ENCODE measurements at places on chromosomes 3 and 15.

GRCh38 chr3:140593766-140594165 lies 84.1 kb upstream of the TRIM42 start:
- DNase-seq, result no peak

DNA sequence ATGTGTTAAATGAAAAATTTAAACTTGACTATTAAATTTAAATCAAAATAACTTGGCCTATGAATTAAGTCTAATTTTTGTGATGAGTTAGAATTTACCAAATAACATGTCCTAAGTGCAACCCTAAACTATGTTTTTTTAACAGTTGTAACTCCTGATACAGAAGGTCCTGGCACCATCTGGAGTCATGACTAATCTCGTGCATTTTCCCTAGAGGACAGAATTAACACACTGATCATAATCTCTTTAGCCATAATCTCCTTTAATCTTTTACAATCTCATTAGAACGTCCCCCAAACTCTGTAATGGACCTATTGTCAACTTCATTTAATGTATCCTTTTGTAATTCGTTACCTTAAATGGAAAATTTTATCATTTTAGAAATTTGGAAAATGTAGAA lies 100.6 kb downstream of the SUCNR1 start:
- DNase-seq, result no peak

DNA sequence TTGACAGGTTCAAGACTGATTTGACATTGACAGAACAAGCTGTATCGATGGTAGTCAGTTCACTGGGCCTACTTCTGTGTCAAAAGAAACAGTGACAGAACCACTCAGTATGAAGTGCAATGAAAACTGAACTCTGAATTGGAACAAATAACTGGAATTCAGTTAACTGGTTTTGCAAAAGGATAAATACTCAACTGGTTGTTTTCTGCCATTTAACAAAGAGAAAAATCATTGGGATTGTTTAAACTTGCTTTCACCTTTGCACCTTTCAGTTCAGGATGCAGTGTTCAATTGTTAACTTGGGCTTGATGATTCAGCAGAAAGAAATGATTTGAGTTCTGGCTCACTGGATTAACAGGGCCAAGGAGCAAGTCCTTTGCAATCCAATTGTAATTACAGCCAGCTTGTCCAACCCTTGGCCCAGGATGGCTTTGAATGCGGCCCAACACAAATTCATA lies 4.9 kb downstream of the BTD start:
- no peak for DNase-seq

GRCh38 chr15:35630985-35631384 lies 85.0 kb upstream of the DPH6 start:
- no peak for DNase-seq

GRCh38 chr15:68370768-68371151 lies 61.2 kb downstream of the ITGA11 start:
- DNase-seq, result no peak

DNA sequence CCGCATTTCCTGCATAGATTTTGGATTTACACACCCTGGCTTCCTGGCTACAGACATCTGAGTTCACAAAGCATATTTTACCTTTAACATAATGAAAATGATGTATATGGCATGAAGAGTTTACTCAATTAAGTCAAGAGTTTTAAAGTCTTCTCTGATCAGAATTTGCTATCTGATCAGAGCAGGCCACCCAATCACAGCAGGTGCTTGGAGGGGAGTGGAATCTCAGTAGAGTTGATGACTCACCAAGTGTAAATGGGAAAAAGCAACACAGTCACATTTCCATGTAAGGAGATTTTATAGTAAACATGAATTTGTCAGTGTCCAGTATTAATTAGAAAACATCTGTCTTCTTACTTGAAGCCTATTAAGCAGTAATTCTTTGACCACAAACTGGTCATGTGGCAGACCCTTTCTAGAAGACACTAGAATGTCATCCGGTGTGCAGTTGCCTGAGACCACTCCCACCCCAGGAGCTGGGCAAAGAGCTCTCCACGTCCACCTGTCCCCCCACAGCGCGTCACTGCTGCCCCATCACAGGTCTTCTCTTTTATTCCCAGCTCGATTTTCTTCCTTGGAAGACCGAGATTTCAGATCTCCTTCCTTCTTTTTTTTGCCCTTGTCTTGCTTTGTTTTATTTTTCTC lies 10.8 kb downstream of the MESD start:
- no peak for DNase-seq

Measured in activated CD4-positive, CD25-positive, alpha-beta regulatory T cell (primary cell).